Stimulated activated CD8-positive, alpha-beta memory T cell treated with anti-CD3 and anti-CD28 coated beads, Interleukin-7, amount 100 ng/mL, for 1 hour (primary cell): ENCODE measurements at places on chromosomes 11 and 22.

DNA sequence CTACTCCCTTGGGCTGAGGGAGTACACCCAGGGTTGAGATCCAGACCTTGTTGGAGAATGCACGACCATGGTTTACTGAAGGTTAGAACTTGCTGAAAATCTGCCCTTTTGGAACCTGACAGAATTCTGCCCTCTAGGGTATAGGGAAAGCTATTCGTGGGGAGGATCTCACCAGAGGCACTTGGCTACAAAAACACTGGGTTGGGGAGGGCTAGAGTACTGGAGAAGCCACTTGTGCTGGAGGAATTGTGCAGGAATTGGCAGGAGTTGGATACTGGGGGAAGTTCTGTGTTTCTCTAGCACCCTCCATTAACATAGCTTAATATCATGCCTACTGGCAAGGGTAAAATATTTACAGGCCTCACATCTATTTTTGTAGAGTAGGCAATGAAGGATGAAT is 55.8 kb downstream of the PPME1 start:
- DNase-seq = no peak

DNA sequence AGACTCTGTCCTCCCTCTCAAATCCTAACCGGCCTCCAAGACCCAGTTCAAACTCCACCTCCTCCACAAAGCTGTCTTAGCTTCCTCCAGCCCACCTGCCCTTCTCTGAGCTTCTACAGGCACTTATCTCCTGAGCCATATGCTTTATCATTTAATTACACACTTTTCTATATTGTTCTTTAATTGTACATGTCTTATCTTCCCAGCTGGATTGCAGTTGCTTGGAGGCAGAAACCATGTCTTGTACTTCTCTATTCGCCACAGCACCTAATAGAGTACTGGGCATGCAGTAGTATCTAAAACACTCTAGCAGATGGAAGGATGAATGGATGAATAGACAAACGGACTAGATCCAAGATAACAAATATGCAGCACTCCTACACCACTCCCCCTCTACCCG is 11.3 kb downstream of the TRIM29 start:
- DNase-seq = no peak

DNA sequence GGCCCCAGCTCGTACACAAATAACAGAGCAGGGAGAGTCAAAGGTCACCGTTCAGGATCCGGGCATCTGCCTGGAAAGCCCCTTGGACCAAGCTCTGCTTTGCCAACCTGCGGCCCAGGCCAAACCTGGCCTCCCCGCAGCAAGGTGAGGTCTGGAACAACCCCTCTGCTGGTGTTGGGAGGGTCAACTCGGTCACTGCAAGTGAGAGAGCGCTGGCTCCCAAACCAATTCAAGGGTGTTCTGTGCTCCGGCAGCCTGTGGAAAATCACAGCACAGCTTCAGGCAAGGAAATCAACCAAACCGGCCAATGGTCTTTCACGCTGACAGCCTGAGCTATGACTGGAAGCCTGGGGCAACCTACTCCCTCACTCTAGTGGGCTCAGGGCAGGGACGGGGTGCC is 63.4 kb downstream of the MYH9 start:
- DNase-seq = no peak

GRCh38 chr22:48819232-48819631 is 1008.4 kb downstream of the BRD1 start:
- no peak for DNase-seq

GRCh38 chr11:86108890-86109638 is 40.2 kb upstream of the PICALM start:
- no peak for DNase-seq

DNA sequence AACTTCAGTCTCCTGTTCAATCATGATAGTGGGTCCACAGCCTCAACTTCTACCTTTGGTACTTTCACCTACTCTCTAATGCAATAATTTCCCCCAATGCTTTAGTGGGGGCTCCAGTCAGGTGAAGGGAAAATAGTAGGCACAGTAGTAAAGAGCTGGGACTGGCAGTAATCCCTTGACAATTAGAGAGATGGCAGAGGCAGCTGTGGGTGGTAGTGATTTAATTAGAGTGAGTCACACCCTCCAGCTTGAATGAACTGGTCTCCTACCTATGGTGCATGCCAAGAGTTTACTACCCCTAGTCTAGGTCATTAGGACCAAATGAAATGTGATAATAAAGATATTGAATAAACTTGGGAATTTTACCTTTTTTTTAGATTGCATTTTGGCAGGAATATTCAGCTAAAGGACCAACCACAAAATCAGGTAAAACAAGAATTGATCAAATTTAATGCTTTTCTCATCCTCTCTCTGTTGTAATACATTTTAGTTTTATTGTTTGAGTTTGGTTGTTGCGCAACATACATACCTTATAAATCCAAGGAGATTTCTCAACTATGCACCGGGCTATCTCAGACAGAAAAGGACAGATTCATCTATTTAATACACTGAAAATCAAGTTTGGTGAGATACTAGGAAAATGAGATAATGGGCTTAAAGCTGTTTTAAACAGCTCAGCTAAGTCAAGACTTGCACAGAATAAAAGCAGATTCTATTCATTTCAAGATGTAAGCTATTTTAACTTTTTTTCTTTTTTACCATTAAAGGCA is 9.0 kb downstream of the PRRG4 start:
- no peak for DNase-seq

- DNase-seq = no peak
Measured at GRCh38 chr11:116643521-116643920, 129.3 kb downstream of the BUD13 start.

DNA sequence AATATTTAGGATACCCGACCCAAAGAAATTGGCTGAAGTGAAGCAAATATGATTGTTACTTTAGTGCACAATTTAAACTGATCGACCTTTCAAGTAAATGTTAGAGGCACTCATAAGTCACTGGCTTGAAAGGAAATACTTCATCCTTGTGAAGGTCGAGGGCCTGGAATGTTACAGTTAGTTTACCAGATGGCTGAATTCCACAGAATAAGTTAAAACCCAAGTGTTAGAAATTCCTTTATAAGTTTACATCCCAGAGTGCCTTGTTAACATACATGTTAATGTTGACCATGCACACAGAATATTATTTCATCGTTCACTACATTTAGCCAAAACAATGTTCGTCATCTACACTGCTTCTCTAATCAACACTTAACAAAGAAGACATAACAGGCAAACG is 235.5 kb upstream of the ANO3 start:
- DNase-seq = no peak
